NCI-H1105 treated with DMSO at 0.1 percent for 48 hours (cell line): ENCODE measurements at places on chromosomes 3 and 15.

GRCh38 chr3:56467108-56467507 lies 1.2 kb downstream of the ERC2 start:
- peak; percentile 89 for DNase-seq

- no peak for DNase-seq
Measured at GRCh38 chr3:55951388-55951787, 464.3 kb upstream of the WNT5A start.

- no peak for DNase-seq
Measured at GRCh38 chr3:108441518-108441917, 68.9 kb downstream of the MYH15 start.

GRCh38 chr15:29569533-29570092 lies 252.7 kb downstream of the TJP1 start:
- DNase-seq, result no peak

- DNase-seq, result no peak
Measured at GRCh38 chr3:130748981-130749380, 2.4 kb upstream of the PIK3R4 start.

GRCh38 chr15:40226736-40227135 lies 12.1 kb upstream of the PAK6 start:
- no peak for DNase-seq

- DNase-seq, result no peak
Measured at GRCh38 chr3:197174927-197175326, 123.5 kb downstream of the DLG1 start.

GRCh38 chr3:76879959-76880358 lies 159.9 kb upstream of the ROBO2 start:
- DNase-seq, result no peak

DNA sequence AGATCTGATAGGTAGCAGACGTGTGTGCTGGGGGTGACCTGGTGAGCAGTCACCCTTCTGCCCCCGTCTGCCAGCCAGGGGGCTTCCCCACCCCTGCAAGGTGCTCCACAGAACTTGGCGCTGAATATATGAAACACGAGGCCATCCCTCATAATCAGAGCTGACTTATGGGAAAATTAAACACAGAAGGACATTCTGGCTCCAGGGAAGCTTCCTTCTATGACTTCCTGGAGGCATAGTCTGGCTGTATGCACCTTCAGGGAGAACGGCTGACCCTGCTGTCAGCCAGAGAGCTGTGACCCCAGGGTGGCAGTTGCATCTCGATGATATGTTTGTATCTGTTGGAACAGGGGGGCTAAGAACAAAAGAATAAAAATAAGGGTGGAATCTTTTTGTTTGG lies 26.6 kb upstream of the MRPS22 start:
- no peak for DNase-seq

GRCh38 chr15:32889214-32889613 lies 171.4 kb downstream of the GREM1 start:
- no peak for DNase-seq

DNA sequence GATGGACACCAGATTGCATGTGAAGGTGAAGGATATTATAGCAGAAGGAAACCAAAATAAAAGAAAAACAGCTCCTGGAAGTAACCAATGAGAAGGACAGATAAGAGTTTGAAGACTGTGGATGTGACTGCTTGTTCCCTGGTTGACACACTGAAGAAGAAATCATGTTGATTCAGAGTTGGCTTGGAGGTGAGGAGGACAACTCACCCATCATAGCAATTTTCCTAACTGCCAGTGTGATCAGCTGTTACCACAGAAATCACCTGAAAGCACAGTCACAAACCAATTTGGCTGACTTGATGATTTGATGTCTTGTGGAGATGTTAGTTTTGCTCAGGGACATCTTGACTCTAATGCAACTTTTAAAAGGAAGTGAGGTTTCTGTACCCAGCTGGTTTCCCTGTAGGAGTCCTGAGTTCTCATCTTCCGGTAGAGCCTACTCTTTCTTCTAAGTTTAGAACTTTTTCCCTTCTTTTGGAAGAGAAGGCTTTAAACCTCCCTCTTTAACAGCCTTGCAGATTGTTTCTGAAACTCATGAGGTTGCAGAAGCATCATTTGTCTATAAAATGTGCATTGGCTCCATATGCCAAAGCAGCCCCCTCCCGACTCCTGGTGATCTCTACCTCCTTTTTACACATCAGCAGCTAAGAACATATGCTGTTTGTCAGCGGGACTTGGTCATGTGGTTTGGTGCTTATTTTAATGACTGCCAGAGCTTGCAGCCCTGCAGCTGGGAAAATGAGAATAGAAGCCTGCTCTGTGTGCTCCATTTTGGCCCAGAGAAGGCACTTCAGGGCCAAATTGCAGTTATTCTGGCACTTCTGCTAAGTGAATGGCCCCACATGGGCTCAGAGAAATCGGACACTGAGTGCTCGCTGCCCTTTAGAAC lies 10.3 kb downstream of the ATG7 start:
- DNase-seq, result no peak

GRCh38 chr3:47355010-47355409 lies 25.8 kb upstream of the PTPN23 start:
- DNase-seq, result no peak

- no peak for DNase-seq
Measured at GRCh38 chr3:121817753-121818152, 17.1 kb downstream of the IQCB1 start.

DNA sequence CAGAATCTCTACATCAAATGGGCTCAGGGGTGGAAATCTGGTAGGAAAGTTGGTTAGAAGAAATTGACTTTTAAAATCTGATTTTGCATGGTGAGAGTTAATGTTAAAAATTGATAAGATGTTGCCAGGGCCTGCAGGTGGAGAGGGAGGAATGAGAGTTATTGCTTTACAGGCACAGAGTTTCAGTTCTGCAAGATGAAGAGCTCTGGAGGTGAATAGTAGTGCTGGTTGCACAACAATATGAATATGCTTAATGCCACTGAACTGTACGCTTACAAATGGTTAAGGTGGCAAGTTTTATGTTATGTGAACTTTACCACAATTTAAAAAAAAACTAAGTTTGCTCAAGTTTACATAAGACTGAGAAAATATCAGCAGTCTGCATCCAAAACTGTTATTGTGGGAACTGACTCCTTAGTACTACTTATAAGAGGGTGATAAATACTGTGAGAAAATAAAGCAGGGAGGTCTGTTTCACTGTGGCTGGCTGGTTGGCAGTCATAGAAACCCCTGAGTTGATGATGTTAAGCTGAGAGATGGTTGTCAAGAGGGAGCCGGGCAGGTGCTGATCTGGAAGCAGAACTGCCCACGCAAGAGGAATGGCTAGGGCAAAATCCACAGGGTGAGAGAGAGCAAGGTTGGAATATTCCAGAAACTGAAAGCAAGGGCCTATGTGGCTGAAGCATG lies 144.9 kb downstream of the EDEM1 start:
- DNase-seq, result no peak

- DNase-seq, result no peak
Measured at GRCh38 chr3:64157150-64158035, 67.9 kb downstream of the PRICKLE2 start.

DNA sequence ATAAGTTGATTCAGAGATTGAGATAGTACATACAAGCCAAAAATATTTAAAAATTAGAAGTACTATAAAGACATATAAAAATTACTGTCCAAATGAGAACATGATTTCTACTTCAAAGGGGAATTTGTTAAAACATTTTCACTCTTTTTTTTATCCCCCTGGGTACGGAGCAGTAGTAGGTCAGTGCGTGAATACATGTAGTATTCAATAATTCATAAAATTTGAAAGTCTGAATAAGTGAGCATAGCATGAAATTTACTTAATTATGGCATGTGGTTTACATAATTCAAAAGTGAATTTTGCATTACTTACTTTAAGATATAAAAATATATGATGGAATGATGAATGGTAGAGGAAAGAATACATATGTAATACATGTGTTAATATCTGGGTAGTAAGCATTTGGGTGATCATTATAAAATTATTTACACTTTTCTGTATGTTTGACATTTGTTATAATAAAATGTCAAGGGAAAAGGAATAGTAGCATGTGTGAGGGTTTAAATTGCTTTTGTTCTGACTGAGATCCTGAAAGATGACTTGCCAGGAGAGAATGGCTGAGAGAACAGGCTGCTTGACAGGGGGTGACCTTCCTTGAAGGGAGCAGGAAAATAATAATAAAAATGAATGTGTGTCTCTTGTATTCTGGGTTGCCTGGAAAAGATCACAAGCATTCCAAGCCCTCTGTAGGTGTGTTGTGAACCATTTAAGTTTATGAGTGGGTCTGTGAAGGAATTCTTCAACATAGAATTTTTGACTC lies 1178.8 kb downstream of the ZPLD1 start:
- peak; percentile 16 for DNase-seq

GRCh38 chr3:176946202-176946601 lies 251.1 kb downstream of the TBL1XR1 start:
- DNase-seq, result no peak

GRCh38 chr15:64862408-64862807 lies 20.7 kb downstream of the PLEKHO2 start:
- no peak for DNase-seq

DNA sequence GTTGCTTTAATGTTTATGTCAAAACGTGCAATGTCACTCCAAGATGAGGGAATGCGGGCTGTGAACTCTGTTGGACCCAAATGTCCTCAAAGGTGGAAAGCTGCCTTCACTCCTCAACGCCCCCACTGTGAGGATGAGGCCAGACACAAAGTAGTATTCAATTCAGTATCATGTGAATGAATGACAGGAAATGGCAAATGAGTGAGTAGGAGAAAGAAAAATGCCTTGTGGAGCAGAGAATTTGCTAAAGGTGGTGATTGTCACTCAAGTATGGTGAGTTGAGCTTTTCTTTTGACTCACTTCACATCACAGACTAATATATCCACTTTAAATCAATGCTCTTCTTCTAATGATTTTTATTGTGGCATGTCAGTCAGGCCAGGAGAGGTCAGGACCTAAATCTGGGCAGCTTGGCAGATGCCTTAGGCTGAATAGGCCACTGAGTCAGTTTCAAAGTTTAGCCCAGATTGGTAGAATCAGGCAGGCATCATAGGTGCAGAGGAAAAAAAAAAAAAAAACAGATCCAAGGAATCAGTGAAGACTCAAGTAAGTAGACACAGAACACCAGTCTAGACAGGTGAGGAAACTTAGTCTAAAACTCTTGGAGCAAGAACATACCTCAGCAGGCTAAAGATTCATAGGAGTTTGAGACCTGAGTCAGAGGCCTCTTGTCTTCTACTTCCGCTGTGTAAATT lies 71.0 kb upstream of the ZBED2 start:
- DNase-seq, result no peak

DNA sequence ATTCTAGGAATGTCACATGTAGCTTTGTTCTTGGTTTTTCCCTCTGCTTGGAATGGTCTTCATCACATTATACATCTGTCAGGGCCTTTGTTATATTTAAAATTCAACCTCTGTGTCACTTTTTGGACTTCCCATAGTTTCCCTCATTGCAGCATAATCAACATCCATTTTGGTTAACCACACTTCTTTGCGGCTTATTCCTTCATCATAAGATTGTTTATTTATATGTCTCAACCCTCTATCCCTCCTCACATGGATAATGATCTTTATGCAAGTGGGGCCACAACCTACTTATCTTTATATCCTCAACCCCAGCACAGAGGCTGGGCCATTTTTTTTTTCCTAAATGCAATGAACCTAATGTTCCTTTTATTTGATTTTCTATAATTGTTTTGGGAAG lies 260.0 kb upstream of the THBS1 start:
- no peak for DNase-seq

DNA sequence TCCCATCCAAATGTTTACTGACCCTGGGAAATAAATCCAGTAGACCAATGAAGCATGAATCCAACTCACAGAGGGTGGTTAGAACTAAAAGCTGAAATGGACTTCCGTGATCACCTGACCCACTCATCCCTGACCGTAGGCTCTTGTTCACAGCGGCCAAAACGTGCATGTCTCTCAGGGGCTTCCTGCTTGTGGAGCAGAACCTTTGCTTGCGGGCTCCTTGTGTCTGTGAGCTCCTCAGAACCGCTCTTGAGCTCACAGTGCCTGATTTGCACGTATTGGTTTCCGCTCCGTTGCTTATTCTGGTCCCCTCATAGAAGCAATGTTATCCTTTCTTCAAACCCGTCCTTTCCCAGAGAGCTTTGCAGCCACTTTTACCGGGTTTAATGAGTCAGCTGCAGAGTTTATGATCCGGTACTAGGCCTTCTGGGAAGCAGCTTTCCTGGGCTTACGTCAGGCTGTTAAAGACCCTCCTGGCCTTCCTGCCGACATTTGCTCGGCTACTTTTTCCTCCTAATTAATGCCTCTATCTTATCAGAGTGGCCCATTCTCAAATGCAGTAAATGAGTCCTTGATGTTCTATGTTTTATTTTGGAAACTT lies 35.4 kb downstream of the LIPC start:
- DNase-seq, result peak; percentile 49

GRCh38 chr3:2513986-2514385 lies 415.3 kb downstream of the CNTN4 start:
- DNase-seq, result no peak
